Pancreas (tissue), 10 donors: ENCODE measurements at places on chromosomes 6 and 20. TPM values are rescaled to one million over a fixed set of nuclear protein-coding genes. Genes with fewer than 3 reads are reported as not detected.

DNA sequence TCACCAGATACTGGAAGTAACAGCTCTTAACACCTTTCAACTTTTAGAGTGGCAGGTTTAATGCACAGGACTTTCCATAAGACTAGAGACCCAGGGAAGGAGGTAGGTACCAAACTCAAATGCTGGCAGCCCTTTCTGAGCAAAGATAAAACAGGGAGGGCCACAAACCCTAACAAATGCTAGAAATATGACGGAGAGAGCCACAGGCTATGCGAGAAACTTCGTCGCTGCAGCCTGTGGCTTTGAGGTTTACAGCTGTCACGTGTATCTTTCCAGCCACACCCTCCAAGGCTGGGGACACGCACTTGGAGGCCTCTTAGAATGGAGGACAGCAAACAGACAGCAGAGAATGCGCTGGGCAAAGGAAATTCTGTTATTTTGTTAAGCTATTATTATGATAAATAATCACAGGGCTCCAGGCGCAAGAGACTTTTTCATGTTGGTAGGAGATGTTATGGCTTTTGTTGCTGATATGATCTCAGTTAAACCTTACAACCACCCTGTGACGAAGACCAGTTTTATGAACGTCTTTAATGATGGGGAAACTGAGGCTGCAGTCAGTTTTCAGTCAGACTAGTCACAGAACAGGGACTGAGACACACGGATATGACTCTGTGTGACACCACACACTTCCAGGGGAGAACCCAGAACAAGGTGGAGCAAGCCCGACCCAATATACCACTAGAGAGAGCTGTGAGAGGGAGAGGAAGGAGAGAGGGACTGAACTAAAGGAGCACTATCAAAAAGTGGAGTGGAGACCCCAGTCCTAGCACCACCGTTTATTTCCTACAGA is 2.0 kb downstream of the TRAM2 start:
- no peak for DNase-seq

DNA sequence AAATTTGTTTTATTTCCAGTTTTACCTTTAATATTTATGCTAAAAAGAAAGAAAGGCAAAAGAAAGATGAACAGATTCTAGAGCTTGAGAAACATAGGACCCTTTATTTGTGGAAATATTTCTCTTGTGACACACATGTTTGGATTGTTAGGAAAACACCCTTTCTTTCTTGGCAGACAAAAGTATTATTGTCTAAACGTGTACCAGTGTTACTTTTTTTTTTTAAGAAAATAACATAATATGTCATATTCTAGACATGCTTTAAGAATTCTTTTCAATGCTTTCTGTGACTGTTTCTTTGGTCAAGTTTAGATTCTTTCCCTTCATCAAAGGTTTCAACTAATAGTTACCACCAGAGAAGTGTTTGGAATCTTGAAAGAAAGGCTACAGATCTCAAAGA is 183.4 kb upstream of the CNR1 start:
- no peak for DNase-seq

DNA sequence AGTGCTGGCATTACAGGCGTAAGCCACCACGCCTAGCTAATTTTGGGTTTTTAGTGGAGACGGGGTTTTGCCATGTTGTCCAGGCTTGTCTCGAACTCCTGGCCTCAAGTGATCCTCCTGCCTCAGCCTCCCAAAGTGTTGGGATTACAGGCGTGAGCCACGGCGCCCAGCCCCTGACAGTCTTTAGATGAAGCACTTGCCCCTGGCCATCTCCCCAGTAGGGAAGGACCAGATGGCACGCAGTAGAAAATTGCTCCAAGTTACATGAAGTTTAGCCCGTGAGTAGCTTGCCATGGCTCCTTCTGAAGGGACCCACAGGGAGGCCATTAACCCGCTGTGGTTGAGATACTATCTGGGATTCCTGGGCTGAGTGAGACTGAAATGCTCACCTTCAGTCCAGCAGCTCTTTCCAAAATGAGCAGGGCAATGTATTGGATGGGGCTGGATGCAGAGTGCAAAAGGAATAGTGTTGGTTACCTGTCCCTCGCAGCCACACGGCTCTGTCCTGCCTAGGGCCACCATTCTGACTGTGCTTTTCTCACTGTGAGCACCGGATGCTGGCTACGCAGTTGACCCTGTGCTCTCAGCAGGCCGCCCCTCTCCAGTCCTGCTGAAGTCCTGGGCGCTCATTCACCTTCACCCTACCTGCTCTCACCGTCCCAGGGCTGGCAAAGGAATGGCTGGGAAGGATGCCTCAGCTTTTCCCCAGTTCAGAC is 66.9 kb downstream of the EFCAB8 start:
- DNase-seq = no peak

DNA sequence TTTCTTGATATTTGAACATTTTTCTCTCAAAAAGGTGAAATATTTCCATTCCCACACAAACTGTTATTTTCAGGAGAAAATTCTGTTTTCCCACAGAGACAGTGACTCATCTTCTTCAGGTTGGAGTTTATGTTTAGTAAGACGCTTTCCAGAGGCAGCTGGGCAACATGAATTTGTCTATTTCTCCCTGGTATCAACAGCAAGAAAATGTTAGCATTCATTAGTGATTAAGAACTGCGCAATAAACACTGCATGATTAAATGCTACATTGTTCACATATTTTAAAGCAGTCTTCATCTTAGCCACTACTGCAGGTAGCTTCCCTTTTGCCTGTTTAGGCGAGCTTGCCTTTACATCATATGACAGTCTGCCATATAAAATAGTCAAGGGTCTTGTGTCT is 295.7 kb downstream of the C6orf118 start:
- DNase-seq = no peak

DNA sequence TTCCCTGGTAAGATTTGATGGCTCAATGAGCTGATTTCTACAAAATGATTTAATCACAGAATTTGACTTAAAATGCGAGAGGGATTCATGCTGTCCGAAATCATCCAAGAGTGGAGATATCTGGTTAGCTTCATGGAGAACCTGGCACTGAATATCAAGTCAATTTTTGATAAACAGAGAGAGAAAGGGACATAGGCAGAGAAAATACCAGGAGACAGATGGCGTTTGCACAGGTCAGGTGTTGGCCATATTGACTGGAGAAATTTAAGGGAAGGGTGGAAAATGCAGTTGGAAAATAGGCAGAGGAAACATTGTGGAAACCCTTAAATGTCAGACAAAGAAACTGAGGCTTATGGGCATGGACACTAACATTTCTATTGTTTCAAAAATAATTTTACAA is 47.0 kb downstream of the BCAS1 start:
- no peak for DNase-seq

DNA sequence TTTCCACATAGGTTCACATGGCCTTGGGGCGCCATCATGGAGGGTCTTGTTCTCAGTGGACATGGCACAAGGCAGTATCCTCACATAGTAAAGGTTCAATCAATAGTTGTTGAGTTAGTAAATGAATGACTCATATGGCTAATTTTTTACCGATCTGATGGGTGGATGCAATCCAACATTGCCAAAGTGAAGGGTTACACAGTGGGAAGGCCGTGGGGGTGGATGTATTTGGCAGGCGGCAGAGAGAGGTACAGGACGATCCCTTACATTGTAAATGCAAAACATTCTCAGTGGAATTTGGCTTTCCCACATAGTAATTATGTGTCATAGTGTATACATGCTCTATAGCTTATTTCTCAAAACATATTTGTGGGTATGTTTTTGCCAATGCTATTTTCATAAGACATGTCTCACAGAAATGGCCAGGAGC is 21.0 kb upstream of the PDE7B start:
- no peak for DNase-seq

DNA sequence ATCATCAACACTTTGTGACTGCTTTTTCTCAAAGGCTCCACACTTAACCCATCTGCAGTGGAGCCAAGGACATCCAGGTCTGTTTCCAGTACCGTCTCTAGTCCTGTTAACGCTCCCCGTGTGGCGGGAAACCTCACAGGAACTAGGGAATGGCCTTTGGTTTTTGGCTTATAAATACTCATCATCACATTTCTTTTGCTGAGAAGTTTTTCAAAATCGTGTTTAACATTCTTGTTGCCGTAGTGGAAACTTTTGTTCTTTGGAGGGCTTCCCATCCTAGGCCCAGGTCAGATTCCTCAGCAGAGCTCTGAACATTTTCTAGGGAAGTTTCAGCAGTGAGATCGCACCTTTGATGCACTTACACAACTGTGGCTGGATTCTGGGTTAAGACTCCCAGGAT is 24.6 kb downstream of the DAAM2 start:
- DNase-seq = no peak

GRCh38 chr6:46549155-46549554 is 57.9 kb upstream of the RCAN2 start:
- DNase-seq = no peak

DNA sequence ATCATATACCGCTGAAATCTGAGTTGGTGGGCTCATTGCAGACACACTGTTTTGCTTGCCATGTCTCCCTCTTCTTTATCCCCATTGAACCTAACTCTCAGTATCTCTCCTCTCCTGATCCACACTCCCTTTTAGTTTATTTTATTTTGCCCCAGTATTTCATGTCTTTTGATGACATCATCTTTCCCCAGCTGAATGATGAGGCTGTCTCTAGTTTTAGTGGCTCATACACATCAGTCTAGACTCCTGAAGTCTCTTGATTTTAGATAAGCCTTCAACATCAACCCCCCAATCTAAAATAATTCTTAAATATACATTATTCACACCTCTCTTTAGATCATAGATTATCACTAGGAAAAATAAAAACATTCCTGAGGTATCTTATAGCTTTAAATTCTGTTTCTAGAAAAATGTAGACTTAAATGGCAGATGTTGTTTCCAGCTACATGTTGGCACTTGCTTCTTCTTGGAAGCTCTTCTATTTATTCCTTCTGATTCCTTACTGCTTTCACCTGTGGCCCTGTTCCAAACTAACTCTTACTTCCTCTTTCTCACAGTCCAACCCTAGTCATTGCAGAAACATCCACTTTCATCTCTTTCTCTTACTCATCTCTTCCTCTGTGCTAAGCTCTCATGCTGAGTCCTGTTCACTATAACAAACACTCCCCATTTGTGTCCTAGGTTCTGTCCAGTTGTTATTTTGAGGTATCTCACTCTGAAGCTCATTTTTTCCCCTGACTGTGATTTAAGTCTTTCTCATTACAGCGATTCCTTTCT is 191.9 kb upstream of the SLC35B3 start:
- DNase-seq = no peak

DNA sequence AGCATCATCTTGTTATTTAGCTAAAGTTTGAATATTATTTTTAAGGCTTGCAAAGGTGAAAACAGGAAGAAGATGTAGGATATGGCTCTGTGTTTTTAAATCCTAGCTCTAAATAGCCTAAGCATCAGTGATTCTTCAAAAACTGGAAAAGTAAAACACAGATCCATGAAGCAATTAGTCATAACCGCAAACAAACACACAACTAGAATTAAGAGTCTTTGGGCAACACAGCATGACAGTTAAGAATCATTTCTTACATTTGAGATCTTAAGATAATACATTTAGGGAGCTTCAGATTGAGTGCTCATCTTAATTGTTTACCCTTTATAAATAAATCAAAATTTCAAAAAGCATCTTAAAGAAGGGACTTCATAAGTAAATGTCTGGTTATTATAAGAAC is 115.8 kb upstream of the MAP7 start:
- DNase-seq = no peak

- DNase-seq = no peak
These were observed 239.3 kb downstream of the ZNF217 start for GRCh38 chr20:53354314-53354713.

GRCh38 chr6:747028-747427 is 54.1 kb upstream of the EXOC2 start:
- DNase-seq = no peak

DNA sequence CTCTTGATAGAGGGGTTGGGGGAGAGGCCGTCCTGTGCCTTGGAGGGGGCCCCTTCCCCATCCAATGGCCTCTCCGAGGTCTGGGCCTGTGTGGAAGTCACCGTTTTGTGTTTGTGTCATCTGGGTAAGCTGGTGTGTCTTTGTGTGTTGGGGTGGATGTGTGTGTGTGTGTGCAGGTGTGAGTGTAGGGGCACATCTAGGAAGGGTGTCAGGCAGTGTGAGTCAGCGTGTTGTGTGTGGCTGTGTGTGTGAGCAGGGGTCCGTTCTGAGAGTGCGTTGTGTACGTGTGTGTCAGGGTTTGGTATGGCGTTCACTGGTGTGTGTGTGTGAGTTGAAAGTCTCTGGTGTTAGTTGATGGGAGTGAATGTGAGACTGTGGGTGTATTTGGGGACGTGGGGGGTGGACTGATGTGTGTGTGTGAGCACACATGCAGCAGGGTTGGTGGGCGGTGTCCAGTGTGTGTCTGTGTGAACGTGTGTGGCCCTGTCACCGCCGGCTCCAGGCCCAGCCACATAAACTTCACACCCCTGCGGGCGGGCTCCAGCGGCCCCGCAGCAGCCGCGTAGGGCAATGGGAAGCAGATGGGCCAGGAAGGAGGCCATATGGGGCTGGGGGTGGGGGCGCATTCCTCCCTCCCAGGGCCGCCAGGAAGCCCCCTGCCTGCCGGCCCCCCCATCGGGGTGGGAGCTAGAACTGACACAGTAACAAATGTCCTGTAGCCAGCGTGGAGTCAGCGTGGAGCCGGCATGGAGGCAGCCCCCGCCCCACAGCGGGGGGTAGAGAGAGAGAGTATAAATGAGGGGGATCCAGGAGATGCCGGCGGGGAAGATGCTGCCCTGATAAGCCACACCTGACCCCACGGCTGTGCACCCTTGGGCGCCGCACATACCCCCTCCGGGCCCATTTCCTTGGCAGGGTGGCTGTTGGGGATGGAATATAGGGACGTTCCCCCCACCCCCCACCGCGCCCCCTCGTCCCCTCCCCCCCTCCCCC is 32.1 kb downstream of the SNAI1 start:
- no peak for DNase-seq

GRCh38 chr6:156720691-156721685 is 56.2 kb upstream of the ARID1B start:
- DNase-seq = peak; percentile 62

DNA sequence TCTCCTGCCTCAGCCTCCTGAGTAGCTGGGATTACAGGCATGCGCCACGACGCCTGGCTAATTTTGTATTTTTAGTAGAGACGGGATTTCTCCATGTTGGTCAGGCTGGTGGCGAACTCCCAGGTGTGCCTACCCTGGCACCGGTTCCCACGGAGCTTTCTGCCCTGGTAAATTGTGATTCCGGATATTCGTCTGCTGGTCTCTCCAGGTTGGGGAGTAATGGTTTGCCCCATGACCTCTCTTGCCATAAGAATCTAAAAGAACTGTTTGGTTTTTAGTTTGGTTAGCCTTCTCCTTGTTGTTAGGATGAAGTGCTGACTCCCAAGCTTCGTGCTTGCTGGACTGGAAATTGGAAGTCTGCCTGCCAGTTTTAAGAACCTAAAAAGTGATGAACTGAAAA is 223.8 kb downstream of the BCAS1 start:
- DNase-seq = no peak

- DNase-seq = no peak
These were observed 166.8 kb downstream of the SAMD5 start for GRCh38 chr6:147675281-147675680.

GRCh38 chr6:1491025-1491424 is 101.6 kb downstream of the FOXF2 start:
- DNase-seq = no peak

- DNase-seq = no peak
These were observed 4.7 kb downstream of the CTSZ start for GRCh38 chr20:59002388-59002787.

Gene ZC2HC1B
- not detected for total RNA-seq

Gene NDRG3
- 7.5 TPM for total RNA-seq

Gene XKR7
- total RNA-seq = 0.06 TPM

Gene F13A1
- total RNA-seq = 4.3 TPM

Gene TBX18
- total RNA-seq = not detected

Gene MYLK2
- 2.8 TPM for total RNA-seq

Gene SLC17A9
- total RNA-seq = 0.63 TPM

Gene PSMF1
- total RNA-seq = 114 TPM

Gene CEP85L
- total RNA-seq = 7.4 TPM

Gene PTK6
- total RNA-seq = 1.5 TPM

Gene C6orf58
- total RNA-seq = not detected

Gene IPCEF1
- total RNA-seq = 1.9 TPM
